ENCODE measurements at places on chromosomes 4 and X. TPM values are rescaled to one million over a fixed set of nuclear protein-coding genes. Genes with fewer than 3 reads are reported as not detected.

DNA sequence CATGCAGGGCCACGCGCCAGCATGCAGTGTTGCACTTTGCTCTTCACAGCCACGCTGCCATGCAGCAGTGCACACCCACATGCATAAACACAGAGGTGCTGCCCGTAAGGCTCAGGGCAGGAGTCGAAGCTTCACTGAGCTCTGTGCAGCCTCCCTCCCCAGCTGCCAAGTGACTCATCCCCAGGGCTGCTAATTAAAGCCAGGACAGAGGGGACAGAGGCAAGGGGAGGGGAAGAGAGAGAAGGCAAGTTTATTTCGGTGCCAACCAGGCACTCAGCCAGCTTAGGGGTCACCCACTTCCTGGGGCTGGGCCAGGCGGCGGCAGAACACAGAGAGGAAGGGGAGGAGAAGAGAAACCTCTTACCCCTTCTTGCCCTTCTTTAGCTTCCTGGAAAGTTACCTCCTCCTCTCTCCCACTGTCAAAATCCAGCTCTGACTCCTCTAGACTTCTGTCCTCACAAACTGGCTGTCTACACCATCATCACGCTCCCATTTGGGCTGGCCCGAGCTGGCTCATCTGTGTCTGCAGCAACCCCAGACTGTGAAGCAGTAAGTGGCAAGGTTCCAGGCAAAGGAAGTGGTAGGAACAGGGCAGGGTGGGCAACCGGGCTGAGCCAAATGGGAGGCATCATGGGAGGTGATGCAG, 6.2 kb upstream of the IQSEC2 start:
- no peak for DNase-seq

DNA sequence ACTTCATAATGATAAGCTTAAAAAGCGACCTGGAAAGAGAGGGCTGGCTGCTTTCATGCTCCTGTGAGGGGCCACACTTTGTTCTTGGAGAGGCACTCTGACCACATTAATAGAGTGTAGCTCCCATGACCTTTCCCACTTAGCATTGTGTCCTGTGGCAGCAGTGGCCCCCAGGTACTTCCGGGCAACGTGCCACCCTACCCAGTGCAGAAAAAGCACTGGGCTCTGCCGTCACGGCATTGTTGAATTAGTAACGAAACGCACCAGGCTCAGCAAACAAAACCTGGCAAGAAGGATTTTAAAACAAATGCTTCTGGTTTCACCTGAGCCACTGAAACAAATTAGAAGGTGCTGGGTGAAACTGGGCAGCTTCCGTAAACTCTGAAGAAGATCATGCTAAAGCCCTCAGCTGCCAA, 5.4 kb upstream of the SORBS2 start:
- no peak for DNase-seq

IQCM gene
- total RNA-seq = not detected

DNA sequence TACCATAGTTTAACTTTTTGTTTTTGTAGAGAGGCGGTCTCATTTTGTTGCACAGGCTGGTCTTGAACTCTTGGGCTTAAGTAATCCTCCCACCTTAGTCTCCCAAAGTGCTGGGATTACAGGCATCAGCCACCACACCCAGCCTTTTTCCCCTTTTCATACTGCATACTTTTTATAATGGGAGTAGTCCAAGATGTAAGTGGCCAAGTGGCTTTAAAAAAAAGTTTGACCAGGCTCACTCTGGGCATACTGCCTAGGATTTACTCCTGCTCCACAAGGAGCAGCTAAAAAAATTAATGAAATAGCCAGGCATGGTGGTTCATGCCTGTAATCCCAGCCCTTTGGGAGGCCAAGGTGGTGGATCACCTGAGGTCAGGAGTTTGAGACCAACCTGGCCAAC, 6.0 kb downstream of the GRSF1 start:
- no peak for DNase-seq

DNA sequence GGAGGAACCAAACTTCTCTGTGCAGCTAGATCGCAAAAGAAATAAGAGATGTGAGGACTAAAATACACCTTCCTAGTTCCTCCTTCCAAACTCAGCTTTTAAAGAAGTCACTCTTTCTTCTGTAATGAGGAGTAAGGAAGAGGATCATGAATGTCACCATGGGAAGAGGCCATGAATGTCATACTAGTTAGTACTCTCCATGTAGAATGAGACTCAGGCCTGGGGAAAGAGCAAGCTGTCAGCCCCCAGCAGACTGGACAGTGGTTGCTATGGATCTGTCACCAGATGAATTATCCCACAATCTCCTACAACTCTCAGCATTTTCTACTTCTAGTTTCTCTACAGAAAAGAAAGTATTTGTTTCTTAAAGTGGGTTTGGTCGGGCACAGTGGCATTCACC, 57.1 kb upstream of the PRDM8 start:
- no peak for DNase-seq

DNA sequence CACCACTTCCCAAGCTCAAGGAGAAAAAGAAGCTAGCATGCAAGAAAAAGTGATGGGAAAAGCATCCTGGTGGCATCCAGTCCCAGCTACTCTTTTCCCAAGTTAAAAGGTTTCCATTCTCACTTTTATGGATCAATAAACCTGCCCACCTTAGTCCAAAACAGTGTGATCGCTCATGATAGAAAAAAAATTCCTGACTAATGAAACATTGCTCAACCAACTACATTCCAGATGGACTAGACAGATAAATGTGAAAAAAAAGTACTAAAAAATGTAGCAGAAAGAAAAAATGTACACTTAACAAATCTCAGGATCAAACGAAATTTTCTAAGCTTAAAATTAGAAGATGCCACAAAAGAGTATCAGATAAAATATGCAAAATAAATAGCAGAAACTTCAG, 312.2 kb downstream of the TMA16 start:
- DNase-seq = no peak

DNA sequence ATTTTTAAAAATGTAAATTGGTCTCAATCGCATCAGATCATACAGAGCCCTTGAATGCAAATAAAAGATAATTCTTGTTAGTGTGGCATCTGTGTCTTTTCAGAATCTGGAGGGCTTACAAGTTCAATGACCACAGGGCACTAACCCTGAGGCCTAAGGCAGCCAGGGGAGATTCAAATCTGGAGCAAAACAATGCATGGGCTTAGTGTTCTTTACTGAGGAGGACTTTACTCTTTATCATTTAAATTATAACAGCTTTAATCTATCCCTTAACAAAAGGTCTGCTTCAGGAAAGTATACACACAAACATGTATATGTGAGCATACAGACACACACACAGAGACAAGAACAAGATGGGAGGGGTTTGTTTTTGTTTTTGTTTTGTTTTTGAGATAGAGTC, 51.0 kb upstream of the NSUN7 start:
- DNase-seq = no peak

DNA sequence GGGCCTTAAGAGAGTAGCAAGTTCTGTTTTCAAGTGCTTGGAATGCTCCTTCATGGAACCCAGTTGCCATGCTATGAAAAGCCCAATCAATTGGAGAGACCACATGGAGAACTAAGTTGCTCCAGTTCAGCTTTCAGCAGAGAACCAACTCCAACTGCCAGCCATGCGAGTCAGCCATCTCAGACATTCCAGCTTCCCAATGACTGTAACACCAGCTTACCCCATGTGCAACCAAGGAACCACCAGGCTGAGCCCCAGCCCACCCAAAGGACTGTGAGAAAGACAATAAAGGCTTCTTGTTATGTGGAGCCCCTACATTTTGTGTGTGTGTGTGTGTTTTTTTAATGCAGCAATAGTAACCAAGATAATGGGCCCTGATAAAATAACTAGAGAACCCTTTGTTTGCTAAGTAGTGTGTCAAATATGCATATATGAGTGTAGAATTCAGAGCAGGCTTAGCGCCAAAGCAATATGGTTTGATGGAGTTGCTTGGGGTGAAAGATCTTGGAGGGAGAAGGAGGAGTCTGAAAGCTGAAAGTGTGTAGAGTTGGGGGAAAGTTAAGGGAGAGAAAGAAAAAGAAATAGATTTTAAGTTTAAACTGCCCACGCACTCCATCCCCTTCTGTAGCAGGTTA, 35.0 kb upstream of the CCKAR start:
- DNase-seq = no peak

- no peak for DNase-seq
Measured at GRCh38 chr4:6474705-6475457, 2.5 kb upstream of the PPP2R2C start.

- DNase-seq = no peak
Measured at GRCh38 chrX:27439771-27440170, 23.4 kb downstream of the PPP4R3C start.
